ENCODE measurements at places on chromosomes 12 and 14. TPM values are rescaled to one million over a fixed set of nuclear protein-coding genes. Genes with fewer than 3 reads are reported as not detected.

The TSPAN11 gene
- total RNA-seq: 1.9 TPM

The SCFD1 gene
- 47.9 TPM for total RNA-seq

The CFAP54 gene
- 0.48 TPM for total RNA-seq

GRCh38 chr12:6632026-6632983 lies 3.5 kb downstream of the LPAR5 start:
- DNase-seq: no peak

DNA sequence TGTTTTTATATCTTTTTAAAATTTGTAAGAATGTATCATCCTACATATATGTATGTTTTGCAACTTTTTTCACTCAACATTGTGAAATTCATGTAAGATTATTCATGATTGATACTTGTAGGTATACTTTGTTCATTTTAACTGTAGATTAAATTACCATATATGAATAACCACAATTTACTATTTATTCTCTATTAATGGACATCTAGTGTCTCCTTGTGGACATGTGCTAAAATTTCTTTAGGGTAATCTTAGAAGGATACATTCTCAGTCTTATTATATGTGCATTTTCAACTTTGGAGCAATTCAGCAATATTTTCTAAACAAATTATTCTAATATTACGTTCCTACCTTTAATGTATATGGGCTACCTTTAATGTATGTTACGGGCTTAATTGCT lies 192.4 kb downstream of the FUT8 start:
- no peak for DNase-seq

DNA sequence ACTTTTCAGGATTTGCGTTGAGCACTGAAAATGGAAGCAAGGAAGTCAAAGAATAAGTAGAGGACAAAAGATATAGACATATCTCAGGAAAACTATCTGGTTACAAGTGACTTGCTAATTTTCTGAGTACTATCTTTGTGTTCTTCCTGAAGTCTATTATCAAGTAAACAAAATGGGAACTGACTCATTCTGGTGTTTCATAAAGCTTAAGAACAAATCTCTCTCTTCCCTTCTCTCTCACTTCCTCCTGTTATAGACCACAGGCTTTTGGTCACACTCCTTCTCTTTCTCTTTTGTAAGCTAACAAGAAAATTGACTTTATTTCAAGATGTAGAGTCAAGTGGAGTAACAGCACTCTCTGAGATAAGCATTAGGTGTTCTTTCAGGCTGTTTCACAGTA lies 406.6 kb upstream of the SYT1 start:
- no peak for DNase-seq

- peak; percentile 61 for DNase-seq
Observed at GRCh38 chr14:68790644-68791077, 2.2 kb downstream of the ZFP36L1 start.

- no peak for DNase-seq
Observed at GRCh38 chr14:78278464-78279250, 108.5 kb downstream of the NRXN3 start.
